ENCODE measurements at places on chromosomes 12 and 14.

DNA sequence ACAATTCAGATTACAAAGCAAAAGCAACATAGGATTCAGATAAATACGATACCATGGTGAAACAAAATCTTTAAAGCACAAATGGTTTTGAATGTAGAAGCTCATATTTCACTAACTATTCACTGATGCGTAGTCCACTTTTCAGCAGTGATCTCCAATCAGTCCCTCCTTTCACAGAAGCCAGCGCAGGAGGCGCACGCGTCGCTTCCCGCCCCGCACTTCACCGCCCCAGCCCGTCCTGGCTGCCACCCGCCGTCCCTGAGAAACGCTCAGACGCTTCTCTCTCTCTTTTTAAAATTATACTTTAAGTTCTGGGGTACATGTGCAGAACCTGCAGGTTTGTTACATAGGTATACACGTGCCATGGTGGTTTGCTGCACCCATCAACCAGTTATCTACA, 19.8 kb upstream of the CHFR start:
- no peak for DNase-seq

- no peak for DNase-seq
Measured at GRCh38 chr12:16269946-16270345, 7.5 kb downstream of the SLC15A5 start.

- DNase-seq = no peak
Measured at GRCh38 chr12:20599757-20600156, 95.4 kb upstream of the SLCO1C1 start.

DNA sequence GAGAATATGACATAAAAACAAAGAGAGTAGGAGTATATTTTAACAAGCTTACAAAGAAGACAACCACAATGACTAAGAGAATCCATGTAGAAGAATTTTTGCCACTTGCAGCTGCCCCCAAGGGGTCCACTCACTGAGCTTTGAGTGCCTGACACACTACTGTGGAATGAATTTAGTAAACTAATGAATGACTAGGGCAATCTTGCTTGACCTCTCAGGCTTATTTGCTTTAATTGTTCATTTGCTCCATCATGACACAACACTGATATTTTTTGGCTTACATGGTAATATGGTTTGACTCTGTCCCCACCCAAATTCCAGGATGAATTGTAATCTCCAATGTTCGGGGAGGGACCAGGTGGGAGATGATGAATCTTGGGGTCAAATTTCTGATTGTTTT, 249.1 kb upstream of the FAR2 start:
- DNase-seq = no peak

- DNase-seq = no peak
Measured at GRCh38 chr12:130441771-130442760, 104.4 kb downstream of the PIWIL1 start.

- DNase-seq = no peak
Measured at GRCh38 chr14:59761851-59762250, 108.7 kb downstream of the RTN1 start.

DNA sequence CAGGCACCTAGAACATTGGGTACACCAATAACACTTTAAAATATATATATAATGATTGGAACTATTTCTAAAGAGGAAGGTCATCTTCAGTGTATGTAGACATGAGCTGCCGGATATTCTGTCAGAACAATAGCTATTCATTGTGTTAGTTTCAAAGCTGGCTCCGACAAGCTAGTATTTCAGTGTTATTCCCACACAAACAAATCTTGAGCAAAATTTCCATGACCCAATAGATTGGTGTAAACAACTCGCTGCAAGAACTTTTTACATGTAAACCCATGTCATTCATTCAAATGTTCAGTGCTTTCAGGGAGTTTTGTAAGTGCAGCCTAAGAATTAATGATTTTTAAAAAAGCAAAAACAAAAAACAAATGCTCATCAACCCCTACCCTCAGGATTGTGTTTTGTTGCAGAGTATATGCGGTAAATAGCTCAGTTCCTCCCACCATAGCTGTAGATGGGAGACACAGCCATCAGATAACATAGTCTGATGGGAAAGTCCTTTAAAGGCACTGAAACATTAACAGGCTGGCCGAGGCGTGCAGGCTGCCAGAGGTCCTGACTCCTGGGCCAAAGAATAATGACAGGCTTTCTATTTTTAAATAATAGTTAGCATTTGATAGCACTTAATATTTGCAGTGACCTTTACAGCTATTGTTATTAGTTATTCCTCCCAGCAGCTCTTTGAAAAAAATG, 150.3 kb upstream of the ARHGAP5 start:
- DNase-seq = no peak

DNA sequence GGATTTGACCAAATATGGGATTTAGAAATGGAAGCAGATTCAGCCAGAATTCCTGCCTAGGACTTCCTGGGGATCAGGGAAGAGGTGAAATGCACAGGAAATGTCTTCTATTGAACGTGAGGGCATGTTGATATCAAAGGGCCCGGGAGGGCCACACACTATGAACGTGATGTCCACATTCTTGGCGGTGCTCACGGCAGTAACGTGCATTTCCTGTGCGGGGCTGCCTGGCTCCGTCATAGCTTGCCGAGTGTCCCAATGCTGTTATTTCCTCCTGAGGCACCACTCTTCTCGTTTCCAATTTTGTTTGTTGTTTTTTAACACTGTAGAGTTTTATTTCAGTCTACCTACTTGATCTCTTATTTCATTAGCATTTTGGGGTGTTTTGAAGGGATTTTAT, 67.3 kb downstream of the ZNF664 start:
- peak; percentile 24 for DNase-seq

DNA sequence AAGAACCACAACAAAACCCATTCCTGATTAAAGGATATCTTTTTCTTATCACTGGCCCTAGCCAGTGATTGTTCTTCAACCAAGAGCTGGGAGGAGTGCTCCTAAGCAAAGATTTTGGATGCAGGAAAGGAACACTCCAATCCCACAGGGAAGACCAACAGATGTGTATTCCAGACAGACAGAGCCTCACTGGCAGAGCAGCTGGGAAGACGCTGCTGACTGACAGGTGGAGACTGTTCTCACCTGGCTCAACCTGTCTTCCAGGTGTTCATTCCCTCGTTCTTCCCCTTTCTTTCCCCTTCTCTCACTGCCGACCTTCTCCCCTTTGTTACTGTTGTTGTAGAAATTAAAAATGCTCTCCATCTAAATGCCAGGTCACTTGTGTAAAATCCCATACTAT, 89.7 kb upstream of the CCDC198 start:
- DNase-seq = no peak

GRCh38 chr14:92942576-92942975, 19.6 kb downstream of the CHGA start:
- no peak for DNase-seq

DNA sequence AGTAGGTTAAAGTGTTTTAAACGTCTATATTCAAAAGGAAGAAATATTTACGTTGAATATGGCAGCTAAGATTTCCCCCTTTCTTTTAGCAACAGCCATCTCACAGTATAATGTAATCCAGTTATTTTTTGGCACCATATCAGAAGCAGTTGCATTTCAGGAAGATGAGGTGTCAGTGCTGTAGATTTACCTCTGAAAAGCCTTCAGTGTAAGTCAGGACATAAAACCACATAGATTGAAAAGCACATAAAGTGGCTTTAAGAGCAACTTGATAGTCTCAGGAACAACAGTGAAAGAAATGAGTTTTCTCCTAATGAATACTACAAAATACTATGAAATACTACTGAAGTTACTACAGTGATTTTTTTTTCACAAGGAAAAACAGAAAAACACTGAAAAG, 6.9 kb downstream of the MLH3 start:
- DNase-seq = no peak

Measured in CD4-positive, alpha-beta T cell (primary cell).